ENCODE measurements at places on chromosomes 7 and 10.

DNA sequence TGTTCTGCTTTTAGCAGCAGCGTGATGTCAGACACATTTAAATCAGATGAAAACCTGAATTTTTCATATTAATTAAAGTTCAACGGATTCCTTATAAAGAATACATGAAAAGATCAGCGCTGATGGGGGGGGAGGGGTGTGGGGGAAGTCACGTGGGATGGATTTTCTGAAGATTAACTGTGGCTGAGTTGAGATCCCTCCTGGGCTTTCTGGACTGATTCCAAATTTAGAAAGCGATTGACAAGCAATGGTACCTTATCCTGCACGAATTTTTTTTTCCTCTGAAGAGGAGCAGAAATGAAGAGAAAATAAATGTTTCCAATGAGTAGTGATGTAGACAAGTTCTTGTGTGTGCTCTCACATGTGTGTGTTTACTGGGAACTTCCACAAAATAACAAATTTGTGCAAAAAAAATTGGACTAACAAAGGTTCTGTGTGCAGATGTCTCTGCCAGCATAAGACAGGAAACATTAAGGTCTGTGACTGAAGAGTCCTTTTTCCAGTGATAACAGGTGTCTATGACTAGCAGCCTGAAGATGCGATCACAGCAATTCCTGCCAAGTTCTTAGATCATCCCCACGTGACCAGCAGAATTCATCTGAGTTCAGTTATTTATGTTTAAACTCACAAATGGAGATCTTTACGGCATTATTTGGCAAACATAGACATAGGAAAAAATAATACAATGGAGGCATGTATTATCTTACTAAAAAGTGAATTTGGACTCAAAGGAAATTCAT is 585.2 kb upstream of the CELF2 start:
- DNase-seq, result no peak

DNA sequence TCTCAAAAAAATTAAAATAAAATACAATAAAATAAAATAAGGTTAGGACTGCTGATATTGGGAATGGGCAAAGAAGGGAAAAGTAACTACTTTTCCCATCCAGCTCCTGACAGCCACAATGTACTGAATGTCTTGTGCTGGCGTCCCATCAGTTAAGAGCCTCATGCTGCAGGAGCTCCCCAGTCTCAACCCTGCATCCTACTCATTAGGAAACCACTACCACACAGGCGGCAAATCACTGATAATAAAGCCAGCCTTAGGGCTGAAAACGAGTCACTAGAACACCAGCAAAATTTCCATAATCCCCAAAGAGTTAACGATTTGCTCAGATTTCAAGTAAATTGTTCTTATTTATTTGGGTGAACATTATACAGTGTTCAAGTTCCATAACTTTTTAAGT is 4.3 kb downstream of the YWHAG start:
- no peak for DNase-seq

GRCh38 chr10:49689882-49690510 is 10.5 kb downstream of the C10orf53 start:
- DNase-seq, result no peak

DNA sequence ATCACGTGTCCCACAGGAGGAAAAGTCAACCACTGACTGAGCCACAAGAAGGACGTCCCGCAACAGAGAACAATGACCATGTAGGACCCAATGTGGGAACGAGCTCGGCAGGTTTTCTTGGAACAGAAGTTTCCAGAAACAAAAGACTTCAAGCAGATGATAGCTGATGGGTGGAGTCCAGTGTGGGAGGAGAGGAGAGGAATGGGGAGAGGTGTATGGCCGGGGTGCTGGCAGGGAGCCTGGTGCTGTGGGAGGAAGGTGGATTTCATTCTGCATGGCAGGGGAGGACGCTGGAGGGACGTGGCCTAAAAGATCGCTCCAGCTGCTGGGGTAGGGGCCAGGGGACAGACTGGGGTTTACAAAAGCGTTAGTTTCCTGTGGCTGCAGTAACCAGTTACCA is 48.5 kb upstream of the LMTK2 start:
- DNase-seq, result no peak

GRCh38 chr10:104774234-104774633 is 133.1 kb downstream of the SORCS3 start:
- no peak for DNase-seq
